ENCODE measurements at places on chromosomes 7 and 10.

- DNase-seq = no peak
Observed at GRCh38 chr7:15446722-15447121, 115.1 kb downstream of the AGMO start.

- no peak for DNase-seq
Observed at GRCh38 chr7:106165337-106165736, 53.2 kb upstream of the SYPL1 start.

DNA sequence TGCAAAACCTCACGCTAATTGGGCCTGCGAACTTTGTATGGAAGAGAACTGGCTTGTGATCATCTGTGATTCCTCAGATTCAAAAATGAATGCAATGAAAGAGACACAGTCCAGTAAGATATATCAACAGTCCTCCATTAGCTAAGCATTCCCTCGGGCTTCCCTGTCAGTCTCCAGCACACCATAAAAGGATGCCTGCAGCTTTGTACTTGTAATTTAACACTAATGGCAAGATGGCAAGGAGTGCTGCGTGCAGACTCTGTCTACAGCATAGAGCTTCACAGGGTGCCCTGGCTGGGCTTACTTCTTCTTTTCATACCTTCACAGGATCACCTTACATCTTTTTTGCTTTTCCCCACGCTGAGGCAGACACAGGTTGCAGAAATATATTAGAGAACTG is 200.0 kb downstream of the GFRA1 start:
- DNase-seq = no peak

DNA sequence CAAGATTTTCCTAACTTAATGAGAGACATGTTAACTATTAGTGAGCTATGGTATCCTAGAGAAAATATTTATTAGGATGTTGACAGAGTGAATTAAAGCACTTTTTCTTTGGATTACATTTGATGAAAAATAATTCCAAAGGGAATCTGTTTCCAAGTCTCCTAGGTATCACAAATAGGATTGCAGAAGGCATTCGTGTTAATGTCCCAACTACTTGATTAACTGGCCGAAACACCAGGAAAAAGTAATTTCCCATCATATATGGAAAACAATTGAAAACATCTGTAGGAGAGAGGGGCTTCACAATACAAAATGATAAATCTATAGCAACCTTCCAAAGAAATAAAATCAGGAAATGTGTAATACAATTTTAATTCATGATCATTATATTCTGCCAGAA is 406.7 kb downstream of the PARD3 start:
- DNase-seq = no peak

GRCh38 chr7:103735377-103735776 is 254.1 kb downstream of the RELN start:
- no peak for DNase-seq

DNA sequence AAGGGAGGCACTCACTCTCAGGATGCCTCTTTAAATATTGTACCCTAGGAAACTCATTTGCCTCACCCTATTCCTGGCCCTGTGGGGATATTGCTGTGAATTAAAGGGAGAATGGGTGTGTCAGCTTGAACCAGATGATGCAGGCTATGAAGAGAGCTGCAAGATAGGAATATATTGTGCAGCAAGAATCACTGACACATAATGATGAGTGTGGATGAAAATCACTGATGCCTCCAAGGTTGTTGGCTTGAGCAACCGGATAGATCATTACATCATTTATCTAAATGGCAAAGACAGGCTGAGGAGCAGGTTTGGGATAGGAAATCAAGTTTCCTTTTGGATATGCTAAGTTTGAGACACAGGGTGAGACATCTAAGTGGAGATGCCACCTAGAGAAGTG is 6.2 kb downstream of the SLC26A4 start:
- DNase-seq = no peak

All from tibial artery (tissue), 4 donors.